ENCODE measurements at places on chromosomes 1 and 21. TPM values are rescaled to one million over a fixed set of nuclear protein-coding genes. Genes with fewer than 3 reads are reported as not detected.

FCGR3A gene
- total RNA-seq, result 2.9 TPM

GRCh38 chr1:24349891-24350290 lies 30.7 kb downstream of the GRHL3 start:
- DNase-seq, result no peak

SCNM1 gene
- total RNA-seq, result 14.7 TPM

- DNase-seq, result no peak
These were observed 114.3 kb upstream of the ZNF678 start for GRCh38 chr1:227449051-227449450.

MATN1 gene
- not detected for total RNA-seq

DNA sequence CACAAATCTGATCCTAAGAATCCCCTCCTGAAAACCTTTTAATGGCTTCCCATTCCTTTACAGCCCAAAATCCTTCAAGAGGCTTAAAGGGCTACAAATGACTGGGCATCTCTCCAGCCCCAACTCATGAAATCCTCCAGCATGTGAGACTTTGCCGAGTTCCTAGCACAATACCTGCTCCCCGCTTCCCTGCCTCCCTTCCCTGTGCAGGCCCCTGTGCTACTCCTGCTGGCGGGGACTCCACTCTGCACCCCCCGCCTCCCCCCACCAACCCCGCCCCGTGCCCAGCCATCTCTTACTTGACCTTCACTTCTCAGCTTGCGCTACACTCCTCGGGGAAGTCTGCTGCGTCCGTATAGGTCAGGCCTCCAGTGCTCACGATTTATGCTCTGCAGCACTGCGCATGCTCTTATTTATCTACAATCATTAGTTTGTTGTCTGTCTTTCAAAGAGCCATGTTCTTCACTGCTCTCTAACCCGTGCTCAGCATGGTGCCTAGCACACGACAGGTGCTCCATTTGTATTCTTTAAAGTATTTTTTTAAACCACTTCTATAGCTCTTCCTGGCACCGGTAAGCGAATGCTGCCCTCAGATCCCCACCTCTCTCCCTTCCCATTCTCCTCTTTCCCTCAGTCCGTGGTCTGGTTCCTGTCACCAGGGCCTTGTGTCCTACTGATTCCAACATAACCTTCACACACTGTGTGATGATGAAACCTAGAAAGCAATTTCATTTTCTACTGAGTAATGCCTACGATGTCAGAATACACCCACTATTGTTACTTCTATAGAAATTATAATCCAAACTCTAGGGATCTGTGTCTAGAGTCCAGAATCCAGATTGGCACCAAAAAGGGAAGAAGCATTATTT lies 37.5 kb upstream of the PLA2G2C start:
- DNase-seq, result no peak

ZFP69B gene
- total RNA-seq, result 0.52 TPM

GRCh38 chr1:236659792-236660587 lies 26.3 kb upstream of the ACTN2 start:
- DNase-seq, result no peak

- no peak for DNase-seq
These were observed 6.0 kb downstream of the MIER1 start for GRCh38 chr1:66930823-66931174.

- DNase-seq, result no peak
These were observed 26.9 kb downstream of the PTGS2 start for GRCh38 chr1:186653312-186653711.

OR2M3 gene
- total RNA-seq, result not detected

MRPL37 gene
- 75.9 TPM for total RNA-seq

DNA sequence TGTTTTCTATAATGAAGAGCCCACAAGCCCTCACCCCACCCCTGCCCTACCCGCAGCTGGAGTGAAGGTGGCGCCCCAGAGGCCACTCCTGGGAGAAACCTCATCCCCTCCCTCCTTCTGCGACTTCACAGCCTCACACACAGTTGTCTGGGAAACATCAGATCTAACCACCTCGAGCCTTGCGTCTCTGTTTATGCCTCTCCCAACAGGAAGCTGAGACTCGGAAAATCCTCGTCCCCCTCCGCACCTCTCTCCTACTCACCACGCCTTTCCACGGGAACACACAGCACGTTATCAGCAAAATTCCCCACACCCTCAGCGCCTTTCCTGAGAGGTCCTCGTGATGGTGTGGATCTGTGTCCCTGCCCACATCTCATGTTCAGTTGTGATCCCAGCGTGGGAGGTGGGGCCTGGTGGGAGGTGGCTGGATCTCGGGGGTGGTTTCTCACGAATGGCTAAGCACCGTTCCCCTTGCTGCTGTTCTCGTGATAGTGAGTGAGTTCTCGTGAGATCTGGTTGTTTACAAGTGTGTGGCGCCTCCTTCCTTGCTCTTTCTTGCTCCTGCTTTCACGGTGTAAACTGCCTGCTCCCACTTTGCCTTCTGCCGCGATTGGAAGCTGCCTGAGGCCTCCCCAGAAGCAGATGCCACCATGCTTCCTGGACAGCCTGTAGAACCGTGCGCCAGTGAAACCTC lies 190.6 kb downstream of the KIF26B start:
- DNase-seq, result no peak

- no peak for DNase-seq
These were observed 20.0 kb downstream of the HDAC1 start for GRCh38 chr1:32311709-32312393.

NPPA gene
- total RNA-seq, result 98,870 TPM

DNA sequence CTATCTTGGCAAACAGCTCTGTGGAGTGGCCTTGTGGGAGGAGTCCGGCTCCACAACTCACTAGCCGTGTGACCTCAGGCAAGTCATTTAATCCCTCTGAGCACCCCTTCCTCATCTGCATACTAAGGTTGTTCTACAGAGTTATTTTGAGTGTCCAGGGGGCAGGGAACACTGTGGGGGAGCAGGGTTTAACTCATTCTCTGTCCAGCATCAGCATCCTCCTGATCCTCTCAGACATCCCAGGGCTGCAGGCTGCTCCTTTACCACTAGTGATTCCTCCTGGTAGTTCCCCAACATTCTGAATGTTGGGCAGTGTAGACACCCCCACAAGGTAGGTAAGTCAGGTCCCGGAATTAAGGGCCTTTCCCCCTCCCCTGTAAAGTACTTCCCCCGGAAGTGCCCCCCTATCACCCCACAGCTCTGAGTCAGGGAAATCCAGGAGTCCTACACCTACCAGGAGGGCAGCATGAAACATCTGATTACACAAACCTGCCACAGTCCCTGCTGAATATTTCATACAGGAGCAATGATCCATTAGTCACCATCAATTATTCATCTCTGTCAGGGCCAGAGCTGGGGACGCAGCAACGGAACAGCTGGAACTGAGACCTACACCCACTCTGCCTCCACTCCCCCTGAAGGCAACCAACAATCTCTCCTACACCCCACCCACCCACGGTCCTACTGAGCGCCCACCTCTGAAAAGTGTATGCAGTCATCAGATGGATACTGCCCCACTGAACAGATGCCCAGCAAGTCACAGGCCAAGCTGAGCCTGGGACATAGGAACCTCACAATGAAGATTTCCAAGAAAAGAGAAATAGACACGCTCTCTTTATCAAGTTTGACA lies 20.5 kb downstream of the SYT2 start:
- DNase-seq, result no peak

S100A7 gene
- not detected for total RNA-seq

- peak; percentile 91 for DNase-seq
These were observed 4.0 kb downstream of the S100A16 start for GRCh38 chr1:153608742-153609584.

GRCh38 chr1:57520743-57521515 lies 97.1 kb upstream of the DAB1 start:
- DNase-seq, result no peak

DNA sequence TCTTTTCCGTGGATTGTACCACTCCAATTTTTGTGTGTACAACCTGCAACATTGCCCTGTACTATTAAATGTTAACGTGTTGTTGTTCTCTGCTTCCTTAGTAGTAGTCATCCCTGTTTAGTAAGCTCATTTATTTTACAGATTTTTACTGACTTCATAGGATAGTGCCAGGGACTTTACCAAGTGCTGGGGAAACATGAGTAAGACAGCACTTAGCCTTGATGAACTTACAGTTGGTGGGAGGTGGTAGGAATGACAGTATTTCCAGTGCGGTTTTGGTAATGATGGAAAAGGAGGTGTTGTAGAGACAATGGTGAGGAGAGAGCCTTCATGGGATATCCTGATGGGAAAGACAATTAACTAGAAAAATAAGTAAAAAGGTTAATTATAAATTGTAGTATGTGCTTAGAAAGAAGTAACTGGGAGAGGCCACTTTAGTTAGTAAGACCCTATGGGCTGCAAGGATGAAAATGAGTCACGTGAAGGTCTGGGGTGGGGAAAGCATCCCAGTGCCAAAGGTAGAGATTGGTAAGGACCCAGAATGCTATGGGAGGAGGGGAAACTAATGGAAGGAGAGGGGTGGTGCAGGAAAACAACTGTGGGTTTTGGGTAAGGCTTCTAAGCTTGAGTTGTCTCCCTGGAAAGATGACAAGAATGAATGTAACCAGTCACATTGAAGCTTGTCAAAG lies 1.7 kb downstream of the RLF start:
- DNase-seq, result no peak

DNA sequence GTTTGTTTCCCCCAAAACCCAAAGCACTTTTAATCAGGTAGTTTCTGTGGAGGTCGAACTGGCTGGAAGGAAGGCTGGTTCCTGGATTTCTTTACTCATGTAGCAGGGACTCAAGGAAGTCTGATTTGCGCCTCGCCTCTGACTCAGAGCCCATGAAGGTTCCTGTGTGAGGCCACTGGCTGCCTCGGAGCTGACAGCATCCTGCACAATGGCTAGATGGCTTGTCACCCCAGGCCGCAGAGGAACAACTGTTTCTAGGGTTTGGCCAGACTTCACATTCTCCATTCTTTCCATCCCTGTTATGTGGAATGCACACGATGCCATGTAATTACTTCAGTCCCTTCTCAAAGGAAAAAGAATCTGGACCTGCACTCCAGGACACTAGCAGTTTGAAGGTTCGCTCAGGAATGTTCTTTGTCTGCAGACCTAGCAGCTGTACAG lies 39.1 kb upstream of the PRSS38 start:
- no peak for DNase-seq

GRCh38 chr1:33299461-33300155 lies 21.3 kb downstream of the A3GALT2 start:
- DNase-seq, result no peak

- DNase-seq, result no peak
These were observed 99.8 kb upstream of the ADGRL2 start for GRCh38 chr1:81700728-81701470.

DNA sequence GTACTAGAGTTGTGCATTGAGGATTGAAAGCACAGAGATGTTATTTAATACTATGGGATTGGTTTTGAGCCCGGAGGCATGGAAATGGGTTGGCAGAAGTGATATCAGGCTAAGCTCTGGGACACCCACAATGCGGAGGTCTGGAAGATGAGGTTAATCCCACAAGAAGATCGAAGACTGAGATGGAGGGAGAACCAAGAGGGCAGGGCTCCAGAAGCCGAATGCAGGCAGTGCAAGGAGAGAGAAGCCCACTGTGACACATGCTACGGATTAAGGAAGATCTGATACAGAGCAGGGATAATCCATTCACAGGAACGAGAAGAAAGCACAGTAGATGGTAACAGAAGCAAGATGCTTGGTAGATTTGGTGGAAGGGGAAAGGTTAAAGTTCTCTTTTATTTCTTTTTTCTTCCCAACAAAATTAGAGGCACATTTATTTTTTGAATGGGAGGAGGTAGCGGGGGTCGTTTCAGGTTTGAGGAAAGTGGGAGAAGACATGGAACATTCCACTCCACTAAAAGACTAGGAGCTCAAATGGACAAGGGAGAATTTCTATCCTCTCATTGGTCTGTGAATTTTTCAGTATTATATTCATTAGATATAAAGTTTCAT lies 113.2 kb downstream of the NCAM2 start:
- DNase-seq, result no peak

GRCh38 chr1:55047611-55048010 lies 8.3 kb downstream of the PCSK9 start:
- DNase-seq, result no peak

DNA sequence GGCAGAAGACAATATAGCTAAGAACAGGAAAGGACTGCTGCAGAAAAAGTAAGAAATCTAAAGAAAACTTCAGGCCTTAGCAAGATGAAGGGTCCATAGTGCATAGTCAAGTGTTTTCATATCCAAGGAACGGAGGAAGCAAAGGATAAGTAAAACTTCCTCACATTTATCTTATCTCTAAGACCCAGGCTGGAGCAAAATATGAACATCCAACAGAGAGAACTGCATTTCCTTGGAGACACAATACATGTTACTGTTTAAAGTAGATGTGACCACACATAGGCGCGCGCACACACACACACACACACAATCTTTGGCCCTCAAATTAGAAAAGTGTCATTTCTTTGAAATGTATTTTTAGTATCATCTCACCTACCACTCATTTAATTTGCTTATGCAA lies 66.7 kb downstream of the TTLL7 start:
- DNase-seq, result no peak

- no peak for DNase-seq
These were observed 24.3 kb downstream of the CYP4B1 start for GRCh38 chr1:46823151-46823550.

- DNase-seq, result no peak
These were observed 50.6 kb downstream of the WDR64 start for GRCh38 chr1:241702442-241703373.

CHI3L2 gene
- total RNA-seq, result 9.9 TPM

DNA sequence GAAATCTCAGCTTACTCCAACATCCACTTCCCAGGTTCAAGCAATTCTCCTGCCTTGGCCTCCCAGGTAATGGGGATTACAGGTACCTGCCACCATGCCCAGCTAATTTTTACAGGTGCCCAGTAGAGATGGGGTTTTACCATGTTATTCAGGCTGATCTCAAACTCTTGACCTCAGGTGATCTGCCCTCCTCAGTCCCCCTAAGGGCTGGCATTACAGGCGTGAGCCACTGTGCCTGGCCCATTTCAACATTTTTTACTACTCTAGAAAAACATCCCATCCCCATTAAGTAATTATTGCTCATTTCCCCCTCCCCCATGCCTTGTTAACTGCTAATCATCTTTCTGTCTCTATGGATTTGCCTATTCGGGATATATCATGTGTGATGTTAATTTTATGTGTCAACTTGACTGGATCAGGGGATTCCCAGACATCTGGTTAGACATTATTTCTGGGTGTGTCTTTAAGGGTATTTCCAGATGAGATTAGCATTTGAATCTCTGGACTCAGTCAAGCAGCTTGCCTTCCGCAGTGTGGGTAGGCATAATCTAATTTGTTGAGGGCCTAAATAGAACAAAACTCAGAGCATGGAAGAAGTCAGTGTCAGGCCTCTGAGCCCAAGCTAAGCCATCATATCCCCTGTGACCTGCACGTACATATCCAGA lies 33.0 kb upstream of the ZBTB8B start:
- DNase-seq, result no peak

TNFSF18 gene
- not detected for total RNA-seq

GRCh38 chr1:209689477-209689876 lies 14.3 kb downstream of the G0S2 start:
- no peak for DNase-seq

GRCh38 chr1:196034080-196034706 lies 574.0 kb downstream of the KCNT2 start:
- DNase-seq, result no peak

- DNase-seq, result no peak
These were observed 29.4 kb downstream of the DENND1B start for GRCh38 chr1:197745911-197746310.
